Anterior cingulate cortex (tissue), 58 donors: ENCODE measurements at places on chromosomes 5 and 9.

GRCh38 chr9:128552744-128553440 is 505 bp downstream of the SPTAN1 start:
- DNase-seq: peak; percentile 55

DNA sequence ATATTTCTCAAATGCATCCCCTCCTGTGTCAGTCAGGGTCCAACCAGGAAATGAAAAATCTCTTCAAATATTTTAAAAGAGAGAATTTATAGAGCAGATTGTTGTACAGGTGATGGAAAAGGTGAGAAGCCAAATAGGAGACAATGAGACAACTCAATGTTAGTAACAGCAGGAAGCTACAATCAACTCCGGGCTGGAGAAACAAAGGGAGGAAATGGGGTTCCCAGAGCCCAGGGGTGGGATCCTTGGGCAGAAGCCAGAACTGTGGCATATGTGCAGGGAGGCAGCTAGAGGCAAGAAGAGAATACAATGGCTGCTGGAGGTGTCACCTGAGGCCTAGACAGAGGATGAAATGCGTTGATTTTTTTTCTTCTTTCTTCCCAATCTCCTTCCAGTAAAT is 361.8 kb upstream of the ACTBL2 start:
- DNase-seq: no peak

- no peak for DNase-seq
Observed at GRCh38 chr5:128358826-128359225, 179.2 kb downstream of the FBN2 start.

DNA sequence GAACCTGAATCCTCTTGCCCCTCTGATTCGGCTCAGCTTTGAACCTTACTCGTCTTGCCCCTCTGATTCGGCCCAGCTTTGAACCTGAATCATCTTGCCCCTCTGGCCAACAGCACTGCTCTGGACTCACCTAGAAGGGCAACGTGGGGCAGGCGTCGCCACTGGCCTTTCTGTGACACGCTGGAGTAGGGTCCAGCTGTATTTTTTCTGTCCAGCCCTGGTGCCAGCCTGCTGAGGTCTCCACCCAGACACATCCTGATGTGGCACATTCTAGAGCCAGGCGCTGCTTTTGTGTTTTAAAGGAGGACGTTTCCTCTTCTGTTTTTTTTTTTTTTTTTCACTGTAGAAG is 15.2 kb upstream of the CPEB4 start:
- no peak for DNase-seq

DNA sequence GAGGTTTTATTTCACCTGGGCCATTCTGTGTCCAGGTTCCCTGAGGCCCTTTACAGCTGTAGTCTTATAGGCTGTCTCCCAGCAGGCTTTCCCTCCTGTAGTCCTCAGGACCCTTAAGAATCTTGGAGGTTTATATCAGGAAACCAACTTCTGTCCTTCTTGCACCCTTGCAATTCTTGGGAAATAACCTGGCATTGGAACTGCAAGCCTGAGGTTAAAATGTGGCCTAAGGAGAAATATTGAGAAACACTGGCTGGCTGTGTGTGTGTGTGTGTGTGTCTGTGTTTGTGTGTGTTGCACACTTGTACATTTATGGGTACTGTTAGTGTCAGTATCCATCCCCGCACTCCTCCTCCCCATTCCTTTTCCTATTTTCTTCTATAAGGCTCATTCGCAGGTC is 168.9 kb downstream of the PAPPA start:
- no peak for DNase-seq

DNA sequence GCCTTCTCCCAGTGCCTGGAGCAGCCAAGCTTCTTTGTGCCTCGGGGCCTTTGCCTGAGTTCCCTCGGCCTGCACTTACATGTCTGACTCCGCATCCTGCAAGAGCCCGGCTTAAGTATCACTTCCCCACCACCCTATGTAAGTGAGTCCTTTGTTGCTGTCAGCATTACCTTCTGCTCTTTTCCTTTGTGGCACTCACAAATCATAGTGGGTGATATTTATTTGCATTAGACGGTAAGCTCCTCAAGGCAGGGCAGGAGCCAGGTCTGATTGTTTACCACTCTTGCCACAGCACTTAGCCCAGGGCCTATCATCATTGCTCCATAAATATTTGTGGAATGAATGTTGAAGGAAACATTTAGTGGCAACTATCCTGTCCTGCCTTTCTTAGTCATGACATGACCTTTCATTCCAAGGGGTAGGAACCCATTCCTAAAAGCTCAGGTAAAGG is 4.8 kb downstream of the GM2A start:
- DNase-seq: no peak

- no peak for DNase-seq
Observed at GRCh38 chr5:18497089-18497488, 862.8 kb downstream of the TAF11L14 start.

DNA sequence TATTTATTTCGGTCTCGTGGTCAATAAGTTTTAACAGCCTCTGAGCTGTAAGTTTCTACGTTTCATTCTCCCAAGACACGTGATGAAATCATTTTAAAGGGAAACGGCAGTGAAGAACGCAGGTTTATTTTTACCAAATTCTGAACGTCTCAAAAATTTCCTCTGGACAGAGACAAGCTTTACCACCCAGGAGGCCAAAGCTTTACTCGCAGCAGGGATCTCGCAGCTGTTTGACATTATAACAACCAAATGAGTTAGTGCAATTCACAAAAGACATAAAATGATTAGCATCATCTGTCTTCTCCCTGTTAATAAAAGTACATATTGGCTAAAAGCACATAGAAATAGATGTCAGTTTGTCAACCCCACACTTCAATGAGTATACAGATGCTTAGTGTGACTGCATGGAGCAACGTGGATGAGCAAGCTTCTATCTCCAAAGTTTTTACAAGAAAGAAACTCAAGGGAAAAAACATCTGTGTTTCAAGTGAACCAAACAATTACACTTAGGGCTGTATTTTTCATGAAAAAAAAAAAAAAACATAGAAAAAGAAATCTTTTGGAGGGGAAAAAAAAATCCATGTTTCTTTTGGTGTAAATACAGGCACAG is 2.5 kb downstream of the SEMA5A start:
- DNase-seq: no peak

GRCh38 chr5:758698-759053 is 25.9 kb downstream of the ZDHHC11B start:
- no peak for DNase-seq

- no peak for DNase-seq
Observed at GRCh38 chr5:137871571-137871970, 3.9 kb downstream of the MYOT start.

DNA sequence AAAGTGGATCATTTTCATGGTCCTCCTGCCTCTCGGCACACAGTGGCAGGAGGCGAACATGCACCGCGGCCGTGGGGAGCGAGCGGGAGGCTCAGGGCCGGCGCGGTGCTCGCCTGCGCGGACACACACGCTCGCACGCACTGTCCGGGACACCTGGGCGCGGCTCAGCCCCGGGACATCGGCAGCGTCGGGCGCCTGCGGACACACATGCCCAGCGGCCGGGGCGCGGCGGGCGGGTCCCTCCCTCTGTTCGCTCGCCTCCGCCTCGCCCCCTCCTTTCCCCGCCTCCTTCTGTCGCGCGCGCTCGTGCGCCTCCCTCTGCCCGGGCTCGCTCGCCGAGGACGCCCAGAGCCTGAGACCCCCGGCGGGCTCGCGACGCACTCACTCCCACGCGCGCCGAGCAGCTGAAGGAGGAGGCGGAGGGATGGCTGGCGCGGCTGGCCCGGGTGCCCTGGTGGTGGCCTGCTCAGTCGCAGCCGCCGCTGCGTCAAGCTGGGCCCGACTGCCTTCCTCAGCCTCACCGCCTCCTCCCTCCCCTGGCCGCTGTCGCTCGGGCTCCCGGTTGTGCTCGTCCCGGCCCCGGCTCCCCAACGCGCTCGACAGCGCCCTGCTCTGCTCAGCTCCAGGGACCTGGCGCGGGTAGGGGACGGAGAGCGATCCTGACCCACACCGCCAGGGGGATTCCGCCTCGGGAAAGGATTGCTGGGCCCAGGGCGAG is at the start of gene FRMD3:
TSS of gene FRMD3 (minus strand) at position 230 of the 718 bp plus-strand sequence. CDS start at position 60, 170 bp downstream.
- peak; percentile 25 for DNase-seq

DNA sequence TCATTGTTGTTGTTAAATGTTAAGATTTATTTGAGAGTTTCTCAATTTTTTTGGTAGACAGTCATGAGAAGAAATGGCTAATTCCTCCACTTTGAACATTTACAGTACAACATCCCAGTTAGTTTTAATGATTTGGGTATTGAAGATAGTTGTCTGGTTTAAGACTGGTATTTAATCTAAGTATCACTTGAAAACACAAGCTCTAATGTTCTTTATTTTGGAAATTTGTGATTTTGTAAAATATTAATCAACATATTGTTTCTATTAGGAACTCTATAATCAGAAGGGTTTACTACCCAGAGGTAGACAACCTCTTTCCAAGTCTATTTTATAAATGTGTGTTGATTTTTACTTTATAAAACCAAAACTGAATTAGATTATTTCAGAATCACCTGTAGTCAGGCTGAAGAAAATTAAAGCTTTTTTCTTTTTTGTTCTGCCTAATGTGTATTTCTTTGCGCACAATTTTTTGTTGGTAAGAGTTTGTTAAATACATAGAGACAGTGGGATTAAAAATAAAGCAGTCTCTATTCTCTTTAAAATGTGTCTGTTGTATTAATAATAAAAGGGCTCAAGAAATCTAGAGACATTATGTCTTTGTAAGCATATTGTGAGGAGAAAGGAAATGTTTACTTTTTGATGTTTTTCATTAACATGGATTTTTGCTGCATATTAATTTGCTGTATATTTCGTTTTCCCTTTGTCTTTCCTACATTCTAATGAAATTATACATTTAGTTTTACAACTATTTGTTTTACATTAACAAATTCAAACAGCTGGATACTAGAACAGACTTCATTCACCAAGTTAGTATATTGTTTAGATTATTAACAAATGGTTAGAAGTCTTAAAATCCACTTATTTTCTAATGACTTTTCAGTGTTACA is 3.9 kb upstream of the PURA start:
- no peak for DNase-seq

- no peak for DNase-seq
Observed at GRCh38 chr5:170238456-170239196, 5.8 kb downstream of the C5orf58 start.

GRCh38 chr9:8822667-8823025 is 1023.1 kb upstream of the DMAC1 start:
- no peak for DNase-seq

DNA sequence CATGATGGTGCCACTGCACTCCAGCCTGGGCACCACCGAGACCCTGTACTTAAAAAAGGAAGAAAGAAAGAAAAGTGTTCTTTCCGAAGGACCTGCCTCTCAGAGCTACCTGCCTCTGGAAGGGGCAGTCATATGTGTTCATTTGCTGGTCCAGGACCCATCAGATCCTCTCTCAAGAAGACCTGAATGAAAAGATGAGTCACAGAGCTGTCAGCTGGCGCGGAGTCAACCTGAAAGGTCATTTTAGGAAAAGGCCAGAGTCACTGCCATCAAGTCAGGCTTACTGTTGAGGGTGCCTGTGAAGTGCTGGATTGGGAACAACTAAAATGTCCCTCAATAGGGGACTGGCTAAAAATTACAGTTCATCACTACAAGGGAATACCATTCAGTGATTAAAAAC is 14.9 kb upstream of the HRH2 start:
- DNase-seq: no peak

DNA sequence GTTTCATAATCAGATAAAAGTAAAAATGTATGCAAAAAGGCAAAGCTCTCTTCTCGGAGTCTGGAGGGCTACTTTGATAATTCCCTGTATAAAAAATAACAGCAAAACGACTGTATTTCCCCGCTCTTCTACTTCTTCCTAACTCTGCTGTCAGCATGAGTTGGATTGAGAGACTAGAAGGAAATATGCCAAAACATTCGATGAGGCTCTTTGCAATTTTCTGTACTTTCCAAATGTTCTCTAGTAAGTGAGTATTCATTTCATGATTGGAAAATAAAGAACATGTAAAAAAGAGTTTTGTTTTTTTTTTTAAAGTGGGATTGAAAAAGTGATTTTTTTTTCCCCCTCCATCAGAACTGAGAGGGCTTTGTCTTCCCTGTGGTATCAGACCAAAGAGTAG is 677.5 kb downstream of the ACTL7B start:
- no peak for DNase-seq

GRCh38 chr5:41346609-41347008 is 133.3 kb upstream of the C6 start:
- DNase-seq: no peak

DNA sequence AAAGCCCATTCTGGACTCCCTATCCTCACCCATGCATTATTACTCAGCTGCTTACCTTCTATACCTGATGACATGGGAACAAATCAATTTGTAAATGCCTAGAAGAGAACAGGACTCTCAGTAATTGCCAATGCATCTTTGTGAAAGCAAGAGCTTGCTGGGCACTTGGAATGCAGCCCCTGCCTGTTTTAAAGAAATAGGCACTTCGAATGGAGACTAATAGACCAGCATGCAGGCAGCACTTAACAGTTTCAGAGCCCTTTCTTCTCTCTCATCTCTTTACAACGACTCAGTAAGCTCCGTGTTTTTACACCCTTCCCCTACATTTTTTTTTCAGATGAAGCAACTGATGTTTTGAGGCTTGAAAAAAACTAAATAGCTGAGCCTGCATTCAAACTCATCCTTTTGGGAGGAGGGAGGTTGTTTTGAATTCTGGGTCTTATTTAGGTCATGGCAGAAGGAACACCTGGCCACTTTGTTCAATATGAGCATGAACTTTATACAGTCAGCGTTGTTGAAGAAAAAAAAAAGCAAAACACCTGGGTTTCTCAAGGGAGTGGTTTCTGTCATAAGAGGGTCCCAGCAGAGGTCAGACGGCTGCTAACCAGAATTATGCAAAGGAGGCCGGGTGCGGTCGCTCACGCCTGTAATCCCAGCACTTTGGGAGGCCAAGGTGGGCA is 34.6 kb upstream of the WHRN start:
- no peak for DNase-seq

DNA sequence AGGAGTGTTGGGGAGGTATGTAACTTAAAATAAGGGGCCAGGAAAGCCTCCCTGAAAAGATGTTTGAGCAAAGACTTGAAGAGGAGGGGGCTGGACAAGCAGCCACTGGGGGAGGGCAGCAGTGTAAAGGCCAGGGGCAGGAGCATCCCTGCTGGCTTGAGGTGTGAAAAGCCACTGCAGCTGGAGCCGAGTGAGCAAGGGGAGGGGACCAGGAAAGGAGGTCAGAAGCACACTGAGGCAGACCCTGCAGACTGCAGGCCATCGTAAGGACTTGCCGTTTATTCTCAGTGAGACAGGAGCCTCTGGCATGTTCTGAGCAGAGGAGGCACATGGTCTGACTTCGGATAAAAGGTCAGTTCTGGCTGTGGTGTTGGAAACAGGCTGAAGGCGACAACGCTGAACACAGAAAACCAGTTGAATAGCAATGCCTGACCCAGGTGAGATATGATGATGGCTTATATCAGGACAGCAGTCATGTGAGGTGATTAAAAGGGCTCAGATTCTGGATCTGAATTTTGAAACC is 10.2 kb upstream of the ERGIC1 start:
- no peak for DNase-seq

GRCh38 chr9:38154501-38155421 is 85.7 kb upstream of the SHB start:
- no peak for DNase-seq
